ENCODE measurements at places on chromosomes 2 and 18. TPM values are rescaled to one million over a fixed set of nuclear protein-coding genes. Genes with fewer than 3 reads are reported as not detected.

GRCh38 chr2:47173986-47174732, 19.1 kb upstream of the STPG4 start:
- no peak for DNase-seq

DNA sequence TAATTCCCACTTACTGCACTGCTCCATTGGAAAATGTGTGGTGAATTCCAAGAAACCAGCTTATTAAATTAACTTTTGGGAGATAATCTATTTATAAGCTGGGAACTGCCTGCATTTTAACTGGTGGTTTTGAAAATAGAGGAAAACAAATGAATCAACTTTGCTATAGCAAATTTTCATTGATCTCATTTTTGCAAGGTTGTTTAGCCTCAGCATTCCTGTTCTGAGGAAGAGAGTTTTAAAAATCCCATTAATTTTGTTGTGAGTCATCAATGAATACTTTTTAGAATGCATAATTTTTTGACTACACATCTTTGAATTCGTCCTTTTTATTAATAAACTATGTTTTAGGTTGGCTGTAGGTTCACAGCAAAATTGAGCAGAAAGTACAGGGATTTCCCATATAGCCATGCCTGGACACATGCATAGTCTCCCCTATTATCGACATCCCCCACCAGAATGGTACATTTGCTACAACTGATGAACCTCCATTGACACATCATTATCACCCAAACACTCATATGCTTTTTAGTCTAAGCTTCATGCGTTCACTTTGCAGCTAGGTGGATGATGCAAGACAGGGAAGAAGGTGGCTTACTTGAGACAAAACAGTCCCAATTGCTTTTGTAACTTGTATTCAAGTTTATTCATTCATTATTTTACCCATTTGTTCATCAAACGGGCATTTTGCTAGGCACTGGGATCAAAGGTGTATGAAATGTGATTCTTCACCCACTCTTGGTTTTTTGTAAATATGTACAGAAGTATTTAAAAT, 106.9 kb downstream of the ZNF521 start:
- no peak for DNase-seq

DNA sequence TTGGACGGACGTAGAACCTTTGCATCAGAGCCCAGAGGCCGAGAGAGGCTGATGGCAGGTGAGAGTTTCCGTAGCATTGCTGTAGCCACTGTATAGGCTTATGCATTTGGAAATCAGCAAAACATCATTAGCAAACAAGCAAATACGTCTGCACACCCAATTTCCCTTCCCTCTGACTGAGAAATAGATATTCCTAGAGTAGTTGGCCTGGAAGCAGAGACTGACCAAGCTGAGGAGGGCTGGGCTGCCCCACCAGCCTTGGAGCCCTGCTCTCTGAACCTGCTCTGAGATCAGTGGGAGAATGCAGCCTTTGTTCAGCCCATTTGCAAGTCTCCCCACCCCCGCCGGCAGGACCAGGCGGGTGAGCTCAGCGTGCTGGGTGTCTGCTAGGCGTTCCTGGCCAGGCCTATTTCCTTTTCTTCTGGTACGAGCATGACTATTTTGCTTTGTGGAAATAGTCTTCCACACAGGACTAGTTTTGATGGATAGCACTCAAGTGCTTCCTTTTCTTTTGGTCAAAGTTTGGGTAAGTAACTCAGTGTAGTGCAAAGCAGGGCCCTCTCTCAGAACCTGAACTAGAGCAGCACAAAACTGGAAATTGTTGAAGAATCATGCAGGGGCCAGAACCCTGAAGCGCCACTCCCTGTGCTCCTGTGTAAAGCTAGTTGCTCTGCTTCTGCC, 21.9 kb upstream of the RNF149 start:
- DNase-seq, result no peak

DNA sequence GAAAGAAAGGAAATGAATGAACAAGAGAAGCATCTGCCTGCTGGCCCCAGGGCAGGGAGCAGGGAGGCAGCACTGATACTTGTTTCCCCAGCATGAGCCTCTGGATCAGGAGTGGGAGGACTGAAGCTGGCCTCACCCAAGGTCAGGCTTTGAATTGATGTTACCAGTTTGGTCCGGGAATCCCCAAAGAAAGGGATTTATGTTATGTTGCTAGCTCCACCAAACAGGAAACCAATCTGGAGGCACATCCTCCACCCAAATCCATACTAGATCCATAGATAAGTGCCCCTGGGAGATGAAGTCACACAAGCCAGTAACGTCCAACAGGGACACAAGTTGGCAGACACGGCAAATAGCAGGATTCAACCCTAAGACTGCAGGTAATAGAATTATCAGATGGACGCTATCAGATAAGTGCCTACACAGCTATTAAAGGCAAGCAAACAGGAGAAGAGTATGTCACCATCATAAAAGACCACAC, 85.9 kb downstream of the MTCL1 start:
- DNase-seq, result no peak

DNA sequence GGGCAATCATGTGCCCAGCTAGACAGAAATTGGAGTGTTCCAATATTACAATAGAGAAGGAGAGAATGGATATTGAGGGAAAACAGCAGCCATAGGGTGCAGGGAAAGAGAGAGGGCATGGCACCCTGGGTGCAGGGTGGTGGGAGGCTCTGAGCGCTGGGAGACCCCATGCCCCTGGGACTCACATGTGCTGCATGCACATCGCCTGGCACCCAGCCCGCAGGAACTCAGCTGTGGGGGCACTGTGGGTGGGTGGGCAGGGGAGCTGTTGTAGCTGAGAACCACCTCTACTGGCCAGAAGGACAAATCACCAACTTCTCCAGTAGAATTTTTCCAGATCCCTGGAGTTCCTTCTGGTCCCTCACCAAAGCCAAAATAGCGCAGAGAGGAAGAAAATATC, 7.2 kb upstream of the NEURL3 start:
- DNase-seq, result no peak

DNA sequence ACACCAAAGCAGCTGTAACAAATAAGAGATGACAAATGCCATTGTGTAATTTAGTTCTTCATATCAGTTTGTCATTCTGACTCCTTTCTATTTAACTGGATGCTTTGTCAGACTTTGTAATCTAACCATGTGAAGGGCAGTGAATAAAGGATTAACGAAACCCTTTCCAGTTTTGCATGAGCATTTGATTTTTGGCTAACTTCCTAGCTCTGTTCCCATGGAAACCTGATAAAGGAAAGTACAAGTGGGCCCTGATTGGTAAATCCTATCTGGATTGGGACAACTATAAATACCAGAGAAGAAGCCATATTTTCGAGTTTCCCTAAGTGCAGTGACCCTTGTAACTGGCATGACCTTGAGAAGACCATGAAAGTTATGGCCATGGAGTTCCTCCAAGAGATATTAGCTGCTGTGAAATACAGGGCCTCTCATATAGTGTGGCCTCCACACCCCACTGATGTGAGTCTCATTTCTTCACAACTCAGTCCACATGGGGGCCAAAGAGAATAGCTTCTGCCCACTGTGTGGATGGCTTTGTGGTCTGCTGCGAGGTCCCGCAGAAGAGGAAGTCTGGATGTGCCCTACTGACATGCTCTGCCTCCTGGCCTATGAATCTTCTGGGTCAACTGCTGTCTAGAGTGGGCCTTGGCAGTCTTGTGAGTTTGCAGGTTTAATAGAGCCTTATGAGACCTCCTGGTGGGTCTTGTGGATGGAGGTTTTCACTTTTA, 38.2 kb upstream of the CYP1B1 start:
- peak; percentile 34 for DNase-seq

- no peak for DNase-seq
These were observed 677.5 kb upstream of the FSHR start for GRCh38 chr2:49831698-49832367.

DNA sequence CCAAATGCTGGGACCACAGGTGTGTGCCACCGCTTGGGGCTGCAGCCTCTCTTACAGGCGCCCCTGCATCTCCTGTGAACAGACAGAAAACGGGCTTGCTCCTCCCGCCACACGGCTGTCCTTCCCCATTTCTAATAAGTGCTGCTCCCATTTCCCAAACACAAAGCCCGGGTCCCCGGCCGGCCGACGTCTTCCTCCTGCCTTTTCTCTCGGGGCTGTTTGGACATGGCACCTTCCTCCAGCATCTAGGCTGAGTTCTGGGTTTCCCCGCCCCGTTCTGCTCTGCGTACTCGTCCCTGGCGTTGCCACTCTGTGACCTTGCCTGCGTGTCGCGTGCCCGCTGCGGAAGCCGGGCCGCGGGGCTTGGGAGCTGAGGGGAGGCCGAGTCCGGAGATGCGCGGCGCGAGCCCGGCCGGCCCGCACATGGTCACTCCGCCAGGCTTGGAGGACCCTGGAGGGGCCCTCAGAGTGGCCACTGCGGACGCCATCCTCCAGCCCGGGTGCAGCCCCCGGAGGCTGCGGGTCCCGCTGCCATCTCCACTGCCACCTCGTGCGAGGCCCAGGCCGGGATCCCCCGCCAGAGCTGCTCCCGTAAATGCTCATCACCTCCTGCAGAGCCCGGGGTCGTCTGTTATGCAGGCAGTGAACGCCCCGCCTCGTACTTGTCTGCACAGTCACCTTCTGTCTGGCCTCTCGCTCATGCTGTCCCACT, 26.3 kb downstream of the PRELID3A start:
- no peak for DNase-seq

DNA sequence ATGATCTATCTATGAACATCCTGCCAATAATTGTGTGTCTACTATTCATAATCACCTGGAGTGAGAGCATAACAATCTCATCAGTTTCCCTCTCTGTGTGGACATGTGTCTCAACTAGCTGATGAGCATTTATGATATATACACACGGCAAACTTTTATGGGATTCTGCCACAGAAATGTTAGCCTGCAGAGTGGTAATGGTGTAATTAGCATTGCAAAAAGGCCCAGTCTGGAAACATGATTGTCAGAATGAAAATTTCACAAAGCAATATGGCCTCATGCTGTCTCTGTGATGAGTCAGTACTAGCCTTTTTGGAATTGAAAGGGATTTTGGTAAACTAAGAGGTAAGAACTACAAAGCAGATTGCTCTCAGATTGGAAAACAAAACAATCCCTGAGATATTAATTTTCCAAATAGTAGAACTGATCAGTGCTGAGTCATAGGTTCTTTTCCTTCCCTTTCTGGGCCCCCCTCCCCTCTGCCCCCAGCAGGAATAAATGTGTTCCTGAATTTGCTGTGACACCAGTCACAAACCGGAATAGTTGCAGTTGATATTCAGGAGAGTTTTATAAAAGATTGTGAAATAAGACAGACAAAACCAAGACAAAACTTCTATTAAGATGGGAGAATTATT, 189.2 kb downstream of the OSR1 start:
- DNase-seq, result no peak

GRCh38 chr18:78873926-78874500, 105.6 kb upstream of the SALL3 start:
- DNase-seq, result no peak

- no peak for DNase-seq
These were observed 690.9 kb downstream of the TDRD15 start for GRCh38 chr2:21814588-21815149.

DNA sequence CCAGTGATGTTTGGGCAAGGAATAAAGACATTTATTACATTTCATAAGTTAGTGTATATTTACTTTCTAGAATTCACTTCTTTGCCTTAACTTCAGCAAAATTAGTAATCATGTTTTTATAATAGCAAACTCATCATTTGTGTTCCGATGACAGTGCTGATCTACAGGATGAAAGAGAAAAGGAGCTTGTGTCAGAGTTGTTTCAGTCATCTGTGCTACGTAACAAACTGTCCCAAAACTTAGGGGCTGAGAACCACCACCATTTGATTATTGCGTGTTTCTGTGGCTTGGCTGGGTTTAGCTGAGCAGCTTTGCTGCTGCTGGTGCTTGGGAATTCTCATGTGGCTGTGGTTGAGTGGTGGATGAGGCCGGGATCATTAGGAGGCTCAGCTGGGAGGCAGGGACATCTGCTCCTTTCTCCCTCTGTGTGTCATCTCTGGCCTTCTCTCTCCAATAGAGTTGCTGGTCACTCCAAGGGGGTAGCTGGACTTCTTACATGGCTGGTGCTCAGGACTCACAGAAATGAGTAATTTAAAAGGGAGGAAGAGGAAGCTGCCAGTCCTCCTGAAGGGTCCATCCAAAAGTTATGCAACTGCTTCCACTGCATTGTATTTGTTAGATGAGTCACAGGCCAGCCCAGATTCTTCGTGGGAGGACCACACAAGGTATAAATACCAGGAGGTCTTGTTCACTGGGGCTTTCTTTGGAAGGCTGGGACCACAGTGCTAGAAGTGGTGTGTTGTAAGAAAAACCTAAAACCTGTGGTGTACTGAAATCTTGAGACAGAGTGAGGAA, 43.4 kb upstream of the HAAO start:
- peak; percentile 92 for DNase-seq

DNA sequence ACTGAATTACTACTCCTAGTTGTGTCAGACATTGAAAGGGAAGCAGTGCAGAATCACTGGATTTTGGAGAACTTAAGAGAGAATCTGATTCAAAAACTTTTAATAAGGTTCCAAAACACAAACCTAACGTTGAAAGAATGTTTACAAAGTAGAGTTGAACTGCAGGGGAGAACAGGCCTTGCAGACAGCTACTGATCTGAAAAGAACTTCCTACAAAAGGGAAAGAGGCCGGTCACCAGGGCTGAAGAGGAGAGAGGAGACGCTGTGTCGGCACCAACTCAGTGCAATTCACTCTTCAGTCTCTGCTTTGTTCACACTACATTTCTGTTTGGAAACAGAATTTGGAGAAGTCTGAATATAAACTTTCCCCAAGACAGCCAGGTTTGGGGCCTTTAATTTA, 124.0 kb downstream of the GAREM1 start:
- DNase-seq, result no peak

DNA sequence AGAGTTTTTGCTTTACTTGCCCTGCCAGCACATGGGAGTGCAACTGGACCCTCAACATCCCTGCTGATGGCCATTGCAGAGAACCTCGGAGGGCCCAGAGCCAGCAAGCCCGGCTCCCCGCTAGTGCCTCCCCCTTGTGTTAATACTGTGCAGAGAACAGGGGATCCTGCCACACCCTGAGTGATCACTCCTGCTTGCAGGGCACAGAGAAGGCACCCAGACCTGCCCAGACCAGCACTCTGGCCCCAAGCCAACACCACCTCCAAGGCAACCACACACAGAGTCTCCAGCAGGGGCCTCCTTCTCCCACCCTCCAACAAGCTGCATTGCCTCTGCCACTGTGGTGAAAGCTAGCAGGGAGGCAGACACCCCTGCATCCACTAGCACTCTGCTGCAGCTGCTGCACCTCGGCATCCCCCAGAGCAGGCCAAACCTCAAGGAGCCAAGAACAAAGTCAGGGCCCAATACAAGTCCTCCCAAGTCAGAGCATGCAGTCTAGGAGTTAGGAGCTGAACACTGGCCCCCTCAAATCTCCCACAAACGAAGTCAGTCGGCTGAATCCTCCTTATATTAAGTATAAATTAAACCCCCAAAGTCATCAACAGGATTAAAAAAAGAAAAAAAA, 157.7 kb downstream of the CCDC178 start:
- no peak for DNase-seq

DNA sequence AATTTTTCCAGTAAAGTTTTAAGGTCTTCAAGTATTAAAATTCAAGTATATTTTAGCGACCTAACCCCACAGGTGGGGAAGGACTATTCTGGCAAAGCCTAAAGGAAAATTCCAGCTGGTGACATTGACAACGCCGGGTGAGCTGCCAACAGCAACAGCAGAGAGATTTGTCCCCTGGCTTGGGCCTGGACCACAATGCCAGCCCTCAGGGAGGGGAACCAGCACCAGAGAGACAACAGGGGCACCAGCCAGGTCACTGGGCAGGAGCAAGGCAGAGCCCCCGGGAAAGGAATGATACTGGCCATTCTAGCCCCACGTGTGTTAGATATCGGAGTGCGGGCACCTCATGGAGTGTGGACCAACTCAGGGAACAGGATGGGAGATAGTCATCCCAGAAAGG, 95.7 kb downstream of the ARMC9 start:
- no peak for DNase-seq

The DYNAP gene
- not detected for total RNA-seq

The STARD6 gene
- total RNA-seq, result not detected

The CHRNG gene
- total RNA-seq, result 0.83 TPM

The SMCHD1 gene
- total RNA-seq, result 48.0 TPM

The ABCB11 gene
- total RNA-seq, result not detected

The MITD1 gene
- total RNA-seq, result 23.4 TPM

All from LHCN-M2 (cell line).